CMK (cell line): ENCODE measurements at places on chromosomes 3 and 15.

GRCh38 chr3:101941318-101942040 is 92.2 kb downstream of the NFKBIZ start:
- no peak for DNase-seq

- DNase-seq, result no peak
Observed at GRCh38 chr3:144142151-144142840, 170.7 kb downstream of the DIPK2A start.

DNA sequence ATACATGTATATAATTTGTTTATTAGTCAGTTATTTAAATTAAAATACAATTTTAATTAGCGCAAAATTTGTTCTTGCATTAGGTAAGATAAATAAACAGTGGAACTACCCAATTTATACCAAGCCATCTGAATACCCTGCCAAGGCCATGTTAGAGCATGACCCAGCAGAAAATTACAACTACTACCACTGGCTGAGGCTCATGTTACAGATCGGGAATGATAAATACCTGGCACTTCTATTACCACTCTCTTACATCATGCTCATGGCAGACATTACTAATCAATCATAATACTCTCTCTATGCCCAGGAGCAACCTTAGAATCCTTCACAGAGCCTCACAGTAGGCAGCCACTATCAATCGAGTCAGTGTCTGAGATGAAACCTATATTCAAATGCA is 21.2 kb upstream of the LMOD3 start:
- DNase-seq, result no peak

- DNase-seq, result no peak
Observed at GRCh38 chr3:51354172-51354571, 30.9 kb upstream of the MANF start.

- DNase-seq, result no peak
Observed at GRCh38 chr3:29099296-29099695, 181.6 kb upstream of the RBMS3 start.

- no peak for DNase-seq
Observed at GRCh38 chr3:131036986-131037385, 10.3 kb downstream of the NEK11 start.

GRCh38 chr3:24191801-24192403 is 246.8 kb downstream of the NR1D2 start:
- no peak for DNase-seq

GRCh38 chr3:2839876-2840275 is 270.3 kb downstream of the IL5RA start:
- DNase-seq, result no peak

GRCh38 chr3:184737641-184738505 is 26.0 kb upstream of the MAGEF1 start:
- no peak for DNase-seq

GRCh38 chr15:88994286-88994685 is 81.1 kb upstream of the MFGE8 start:
- no peak for DNase-seq

- DNase-seq, result no peak
Observed at GRCh38 chr3:33218446-33219174, at the start of gene SUSD5. Gene SUSD5, minus strand, starts transcription at chr3:33218810. Its CDS starts 13 bp downstream, at chr3:33218797.
